PC-3 (cell line): ENCODE measurements at places on chromosomes 5 and 9.

DNA sequence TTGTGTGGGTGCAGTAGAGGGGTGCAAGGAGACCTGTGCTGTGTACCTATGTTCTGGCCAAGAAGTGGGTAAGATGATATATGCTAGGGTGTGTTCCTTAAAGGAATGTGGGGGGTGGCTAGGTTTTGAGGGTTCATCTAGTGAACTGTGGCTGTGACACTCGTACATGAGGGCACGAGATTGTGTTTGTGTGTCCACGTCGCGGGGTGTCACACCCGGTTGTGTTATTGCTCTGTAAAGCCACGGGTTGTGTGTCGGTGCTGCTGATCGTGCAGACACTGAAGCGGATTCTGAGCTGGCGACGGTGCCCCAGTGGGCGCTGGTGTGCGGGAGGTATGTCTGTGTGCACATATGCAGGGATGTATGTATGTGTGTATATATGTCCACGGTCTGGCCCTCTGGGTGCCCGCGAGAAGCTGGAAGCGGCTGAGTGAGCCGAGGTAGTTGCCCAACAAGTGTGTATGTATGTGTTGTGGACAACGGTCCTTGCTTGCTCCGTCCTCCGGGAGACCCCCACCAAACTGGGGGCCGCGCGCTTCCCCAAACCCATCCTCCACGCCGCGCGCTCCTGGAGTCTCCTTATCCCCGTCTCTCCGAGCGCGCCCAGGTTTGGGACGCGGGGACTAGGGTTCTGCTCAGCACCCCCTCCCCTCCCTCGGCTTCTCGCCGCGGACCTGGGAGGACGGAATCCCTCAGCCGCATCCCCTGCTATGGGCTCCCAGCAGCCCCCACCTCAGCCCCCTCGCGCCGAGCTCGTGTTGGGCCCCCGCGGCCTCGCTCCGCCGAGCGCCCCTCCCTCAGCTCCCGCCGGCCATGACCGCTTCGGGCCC is 639 bp downstream of the PCDH1 start:
- DNase-seq, result peak; percentile 30

DNA sequence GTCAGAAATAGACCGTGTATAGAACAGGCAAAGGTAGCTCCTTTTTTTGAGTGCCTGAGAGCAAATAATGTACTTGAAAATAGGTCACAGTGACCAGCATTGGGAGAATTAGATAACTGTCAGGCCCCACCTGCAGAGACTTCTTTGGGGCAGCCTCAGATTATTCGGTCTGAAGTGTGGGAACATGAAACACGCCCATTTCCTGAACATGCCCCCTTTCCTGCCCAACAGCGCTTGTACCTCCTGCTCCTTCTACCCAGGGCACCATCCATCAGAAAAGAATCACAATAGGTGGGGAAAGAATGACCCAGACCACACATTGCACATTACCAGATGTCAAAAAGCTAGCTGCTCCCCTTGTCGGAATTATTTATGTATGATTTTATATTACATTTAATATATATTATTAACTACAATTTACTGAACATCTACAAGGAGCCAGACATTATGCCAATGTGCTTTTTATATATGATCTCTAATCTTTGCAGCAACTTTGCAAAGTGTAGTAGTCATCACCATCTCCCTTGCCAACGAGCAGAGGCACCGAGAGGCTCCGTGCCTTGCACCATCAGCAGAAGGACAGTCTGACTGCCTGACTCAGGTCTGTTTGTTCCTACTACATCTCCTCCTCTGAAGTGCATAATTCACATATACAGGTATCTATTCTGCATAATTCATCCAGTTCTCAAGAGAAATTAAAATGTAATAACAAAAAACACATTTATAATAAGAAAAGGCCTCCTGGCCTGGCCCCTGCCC is 39.5 kb downstream of the PTPN3 start:
- DNase-seq, result no peak

DNA sequence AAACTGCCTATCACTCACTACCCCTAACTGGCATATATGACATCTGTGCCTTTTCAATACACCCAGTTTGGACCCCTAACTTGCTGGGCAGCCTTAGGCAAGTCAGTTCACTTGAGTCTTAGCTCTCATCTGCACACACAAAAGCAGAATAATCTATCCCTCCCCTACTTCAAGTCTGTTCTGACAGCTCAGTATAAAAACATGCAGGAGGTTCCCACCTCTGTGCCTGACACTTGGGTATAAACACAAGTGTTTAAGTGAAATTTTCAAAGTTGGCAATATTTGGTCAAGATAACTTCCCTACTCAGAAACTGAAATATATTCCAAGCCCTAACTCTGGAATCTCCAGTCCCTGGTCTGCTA is 12.6 kb downstream of the HNRNPH1 start:
- no peak for DNase-seq

DNA sequence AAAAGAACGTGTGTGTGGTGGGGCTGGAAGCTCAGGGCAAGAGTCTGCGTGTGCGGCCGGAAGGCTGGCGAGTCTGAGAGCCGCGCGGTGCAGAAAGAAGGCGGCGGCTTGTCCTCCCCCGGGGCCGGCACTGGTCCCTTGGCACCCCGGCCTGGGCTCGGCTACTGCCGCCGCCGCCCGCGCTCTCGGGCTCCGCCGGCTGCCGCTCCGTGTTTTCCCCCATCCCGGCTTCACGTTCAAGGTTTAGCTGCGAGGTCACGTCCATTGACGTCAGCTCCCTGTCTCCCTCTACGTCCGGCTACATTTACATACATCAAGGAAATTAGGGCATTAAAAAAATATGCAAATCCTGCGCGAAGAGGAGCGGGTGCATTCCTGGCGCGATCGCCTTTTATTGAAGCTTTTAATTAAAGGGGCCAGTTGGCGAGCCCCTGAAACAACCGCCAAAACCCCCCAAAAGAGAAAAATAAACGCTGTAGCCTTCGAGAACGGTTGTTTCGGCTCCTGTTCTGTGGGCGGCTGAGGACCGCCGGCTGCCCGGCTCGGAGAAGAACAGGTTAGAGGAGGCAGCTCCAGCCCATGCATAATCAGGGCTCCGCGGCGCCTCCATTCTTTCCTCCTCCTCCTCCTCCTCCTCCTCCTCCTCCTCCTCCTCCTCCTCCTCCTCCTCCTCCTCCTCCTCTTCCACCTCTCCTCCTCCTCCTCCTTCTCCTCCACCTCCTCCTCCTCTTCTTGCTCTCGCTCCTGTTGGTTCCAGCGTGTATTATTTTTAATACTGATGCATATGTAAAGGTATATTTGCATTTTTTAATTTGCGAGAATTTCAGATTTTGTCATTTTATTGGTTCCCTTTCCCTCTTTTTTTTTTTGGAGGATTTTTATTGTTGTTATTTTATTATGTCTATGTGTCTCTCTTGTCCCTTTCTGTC is 207.0 kb downstream of the MEF2C start:
- no peak for DNase-seq

DNA sequence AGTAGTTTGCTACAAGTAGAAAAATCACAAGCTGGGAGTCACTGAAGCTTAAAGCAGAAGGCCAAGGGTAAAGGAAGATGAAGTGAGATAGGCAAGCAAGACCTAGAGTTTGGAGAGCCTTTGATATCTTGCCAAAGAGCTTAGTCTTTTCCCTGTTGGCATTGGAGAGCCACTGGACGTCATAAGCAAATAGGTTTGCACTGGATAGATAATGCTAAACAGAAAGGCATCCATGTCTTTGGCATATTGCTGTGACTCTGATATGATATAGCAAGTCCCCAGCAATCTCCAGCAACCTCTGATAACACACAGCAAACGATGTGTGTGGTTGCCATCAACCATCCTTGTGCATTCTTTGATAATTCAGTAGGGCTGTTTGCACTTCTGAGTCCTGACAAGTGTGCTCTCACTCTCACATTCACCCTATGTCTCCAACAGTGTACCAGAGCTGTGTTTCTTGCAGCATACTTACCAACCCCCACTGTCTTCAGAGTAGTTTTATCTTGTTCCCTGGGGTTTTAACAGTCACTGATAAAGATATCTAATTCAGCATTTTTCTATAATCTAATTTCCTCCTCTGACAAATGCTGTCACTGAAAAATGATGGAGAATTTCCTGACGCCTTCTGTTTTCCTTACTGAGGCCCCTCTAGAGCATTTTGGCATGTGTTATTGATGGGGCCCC is 16.9 kb upstream of the FREM1 start:
- DNase-seq, result no peak

DNA sequence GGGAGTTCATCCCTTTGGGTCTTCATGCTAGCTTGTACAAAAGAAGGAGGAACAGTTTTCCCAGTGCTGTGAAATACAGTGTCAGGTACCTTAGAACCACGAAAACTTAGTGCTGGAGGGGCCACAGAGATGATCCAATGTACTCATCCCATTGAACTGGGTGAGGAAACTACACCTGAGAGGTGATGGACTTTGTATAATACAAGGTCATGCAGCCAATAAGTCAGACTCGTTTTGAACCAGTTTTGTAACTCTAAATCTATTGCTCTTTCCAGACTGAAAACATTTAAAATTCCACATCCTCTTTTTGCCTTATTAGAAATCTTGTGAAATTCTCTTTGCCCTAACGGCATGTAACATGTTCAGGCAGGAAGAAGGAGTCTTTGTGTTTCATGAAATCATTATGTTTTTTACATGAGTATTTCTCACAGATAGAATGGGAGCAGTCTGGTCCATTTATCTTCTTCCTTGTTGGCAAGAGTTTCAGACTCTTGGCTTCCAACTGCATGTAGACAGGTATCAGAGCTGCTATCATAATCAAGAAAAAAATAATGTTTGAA is 146.8 kb upstream of the FBXL7 start:
- no peak for DNase-seq

DNA sequence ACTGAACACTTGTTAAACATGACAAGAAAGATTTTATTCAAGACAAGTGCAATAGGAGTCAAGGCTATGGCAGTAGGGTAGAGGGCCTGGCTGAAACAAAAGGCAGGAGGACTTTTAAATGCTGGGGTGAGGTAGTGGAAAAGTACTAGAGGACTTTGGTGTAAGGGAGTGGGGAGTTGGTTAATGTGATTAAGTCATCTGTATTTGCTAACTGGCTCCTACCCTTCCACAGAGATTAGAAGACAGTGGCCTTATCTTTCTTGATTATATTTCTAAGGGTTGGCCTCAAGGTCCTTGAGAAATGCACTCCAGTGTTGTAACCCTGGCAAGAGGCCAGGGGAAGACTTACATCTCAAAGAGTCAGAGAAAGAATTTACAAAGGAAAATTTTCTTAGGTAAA is 160.2 kb upstream of the FTMT start:
- no peak for DNase-seq

DNA sequence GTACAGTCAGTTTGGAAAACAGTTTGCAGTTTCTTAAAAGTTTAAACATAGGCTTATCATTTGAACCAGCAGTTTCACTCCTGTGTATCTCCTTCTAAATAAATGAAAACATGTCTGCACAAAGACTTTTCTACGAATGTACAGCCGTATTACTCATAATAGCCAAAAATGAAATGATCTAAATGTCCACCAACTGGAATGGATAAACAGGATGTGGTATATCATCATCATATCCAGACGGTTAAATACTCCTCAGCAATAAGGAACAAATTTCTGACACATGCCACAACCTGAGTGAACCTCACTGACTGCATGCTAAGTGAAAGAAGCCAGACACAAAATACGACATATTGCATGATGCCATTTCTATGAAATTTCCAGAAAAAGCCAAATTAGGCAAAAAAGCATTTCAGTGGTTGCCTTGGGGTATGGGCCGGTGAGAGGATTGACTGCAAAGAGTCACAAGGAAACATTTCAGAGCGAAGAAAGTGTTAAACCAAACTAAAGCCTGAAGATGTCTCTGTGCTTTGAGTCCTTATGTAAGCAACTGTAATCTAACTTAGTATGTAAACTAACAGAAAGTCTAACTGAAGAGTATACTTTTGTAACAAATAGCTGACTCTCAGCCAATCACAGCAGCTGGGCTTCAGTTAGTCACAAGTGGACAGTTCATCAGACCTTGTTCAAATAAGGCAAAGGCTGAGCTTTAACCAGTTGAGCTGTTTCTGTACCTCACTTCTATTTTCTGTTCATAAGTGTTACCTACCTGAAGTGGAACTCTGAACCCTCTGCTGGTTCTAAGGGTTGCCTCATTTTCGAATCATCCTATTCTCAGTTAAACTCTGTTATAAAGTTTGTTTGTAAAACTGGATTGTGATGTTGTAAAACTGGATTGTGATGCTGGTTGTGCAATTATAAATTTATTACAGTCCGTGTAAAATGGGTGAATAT is 65.2 kb downstream of the TRIO start:
- peak; percentile 66 for DNase-seq

GRCh38 chr5:35320029-35320428 is 89.7 kb upstream of the PRLR start:
- no peak for DNase-seq

DNA sequence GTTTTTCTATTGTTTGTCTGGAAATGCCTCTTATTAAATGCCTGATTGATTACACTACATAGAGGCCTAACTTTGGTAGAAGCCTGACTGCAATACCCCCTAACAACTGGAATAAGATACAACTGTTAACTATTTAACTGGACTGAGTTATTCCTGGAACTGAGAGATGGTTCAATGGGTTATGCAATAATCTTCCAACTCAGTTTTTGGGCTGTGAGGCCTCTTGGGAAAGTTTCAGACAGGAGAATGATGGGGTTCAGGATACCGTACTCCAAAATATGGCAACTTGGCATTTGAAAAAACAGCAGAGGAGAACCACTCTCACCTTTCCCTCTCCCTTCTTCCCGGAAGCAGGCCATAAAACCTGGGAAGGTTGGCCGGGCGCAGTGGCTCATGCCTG is 19.2 kb upstream of the PCDH1 start:
- DNase-seq, result no peak
